Activated T-cell treated with anti-CD3 and anti-CD28 coated beads, Interleukin-2, amount 50 U/mL, for 72 hours (primary cell): ENCODE measurements at places on chromosomes 5 and 9. TPM values are rescaled to one million over a fixed set of nuclear protein-coding genes. Genes with fewer than 3 reads are reported as not detected.
A peak's percentile ranks its signal among the peaks of the same experiment; 100 is the strongest.

DNA sequence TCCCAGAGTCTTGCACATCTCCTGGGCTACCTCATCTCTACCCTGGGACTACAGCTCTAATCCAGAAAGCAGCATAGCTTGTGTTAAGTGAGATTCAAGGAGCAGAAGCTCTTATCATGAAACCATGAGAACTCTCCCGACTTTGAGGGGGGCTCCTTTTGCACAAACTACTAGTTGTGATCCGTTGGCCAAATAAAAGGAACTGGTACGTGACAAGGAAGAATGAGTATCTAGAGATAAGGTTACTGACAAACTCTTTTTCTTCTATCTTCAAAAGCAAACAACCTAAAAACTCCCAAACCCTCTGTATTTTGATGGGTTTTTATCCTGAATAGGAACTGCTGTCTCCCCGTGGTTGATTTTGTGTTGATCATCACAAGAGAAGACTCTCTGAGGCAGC is 168.5 kb downstream of the SLC24A2 start:
- DNase-seq = no peak

- peak; percentile 97 for DNase-seq
Measured at GRCh38 chr9:124868511-124869465, 6.9 kb downstream of the ARPC5L start.

GRCh38 chr5:135243556-135244285 is 155.3 kb downstream of the MACROH2A1 start:
- no peak for DNase-seq

- DNase-seq = no peak
Measured at GRCh38 chr9:137564817-137565411, 13.2 kb downstream of the MRPL41 start.

GRCh38 chr9:9912459-9912858 is 700.3 kb downstream of the PTPRD start:
- no peak for DNase-seq

- no peak for DNase-seq
Measured at GRCh38 chr9:4334410-4334813, 34.5 kb upstream of the GLIS3 start.

DNA sequence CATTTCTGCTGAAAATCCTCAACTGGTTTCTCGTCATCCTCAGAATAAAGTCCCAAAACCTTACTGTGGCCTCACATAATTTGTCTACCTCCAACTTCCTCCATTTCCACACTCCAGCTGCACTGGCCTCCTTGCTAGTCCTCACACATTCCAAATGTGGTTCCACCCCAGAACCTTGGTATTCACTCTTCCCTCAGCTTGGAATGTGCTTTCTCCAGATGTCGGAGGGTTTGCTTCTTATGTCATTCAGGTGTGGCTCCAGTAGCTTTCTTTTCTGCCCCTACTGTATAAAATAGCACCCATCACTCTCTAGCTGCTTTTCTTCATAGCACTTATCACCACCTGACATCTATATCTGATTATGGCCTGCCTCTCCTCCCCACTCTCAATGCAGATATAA is 102.5 kb upstream of the IFNK start:
- no peak for DNase-seq

- DNase-seq = no peak
Measured at GRCh38 chr5:7533941-7534340, 138.0 kb downstream of the ADCY2 start.

TAF7 gene
- total RNA-seq = 62.5 TPM

RASEF gene
- total RNA-seq = not detected
